PC-9 (cell line): ENCODE measurements at places on chromosomes 1 and 21.

- peak; percentile 43 for DNase-seq
Measured at GRCh38 chr21:34695434-34695833, 26.6 kb downstream of the CLIC6 start.

- DNase-seq = no peak
Measured at GRCh38 chr1:206004826-206005225, 1.6 kb upstream of the RAB7B start.

- DNase-seq = peak; percentile 91
Measured at GRCh38 chr1:202283379-202283844, 58.3 kb downstream of the UBE2T start.

DNA sequence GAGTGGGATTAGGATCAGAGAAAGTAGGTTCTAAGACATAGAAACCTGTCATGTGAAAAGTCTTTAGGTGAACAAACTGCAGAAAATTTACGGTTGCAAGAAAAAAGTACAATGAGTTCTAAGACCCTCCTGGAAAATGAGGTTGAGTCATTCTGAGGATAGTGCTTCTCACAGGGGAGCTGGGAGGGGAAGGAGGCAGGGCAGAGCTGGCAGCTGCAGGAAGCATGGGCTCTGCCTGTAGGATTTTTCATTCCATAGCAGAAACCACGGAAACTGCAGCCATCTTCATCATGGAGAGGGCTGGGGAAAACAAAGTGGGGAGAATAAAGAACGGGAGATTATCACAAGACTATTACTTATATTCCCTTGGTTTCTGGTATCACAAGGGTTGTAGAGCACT is 25.8 kb upstream of the THEM4 start:
- DNase-seq = no peak

GRCh38 chr1:211478801-211479578 is 13.0 kb downstream of the RD3 start:
- DNase-seq = no peak

GRCh38 chr1:241979926-241980325 is 19.0 kb downstream of the MAP1LC3C start:
- no peak for DNase-seq

DNA sequence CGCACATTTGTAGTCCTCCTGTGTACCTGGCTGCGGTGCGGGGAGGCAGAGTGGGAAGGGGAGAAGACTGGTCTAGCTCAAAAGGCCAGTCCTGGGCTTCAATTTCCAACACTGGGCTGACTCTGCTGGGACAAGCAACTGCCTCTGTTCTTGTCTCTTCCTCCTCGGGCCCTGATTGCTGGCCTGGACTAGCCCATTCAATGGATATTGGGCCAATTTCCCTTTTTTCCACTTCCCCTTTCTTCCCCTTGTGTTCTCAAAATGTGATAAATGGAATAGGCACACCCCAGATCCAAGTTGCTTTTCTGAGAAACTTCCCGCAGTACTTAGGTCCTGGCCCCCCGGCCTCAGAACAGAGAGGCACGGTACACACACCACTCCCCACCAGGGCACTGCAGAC is 48.2 kb downstream of the SPSB1 start:
- no peak for DNase-seq

GRCh38 chr21:28436286-28436932 is 556.3 kb downstream of the LTN1 start:
- peak; percentile 30 for DNase-seq

DNA sequence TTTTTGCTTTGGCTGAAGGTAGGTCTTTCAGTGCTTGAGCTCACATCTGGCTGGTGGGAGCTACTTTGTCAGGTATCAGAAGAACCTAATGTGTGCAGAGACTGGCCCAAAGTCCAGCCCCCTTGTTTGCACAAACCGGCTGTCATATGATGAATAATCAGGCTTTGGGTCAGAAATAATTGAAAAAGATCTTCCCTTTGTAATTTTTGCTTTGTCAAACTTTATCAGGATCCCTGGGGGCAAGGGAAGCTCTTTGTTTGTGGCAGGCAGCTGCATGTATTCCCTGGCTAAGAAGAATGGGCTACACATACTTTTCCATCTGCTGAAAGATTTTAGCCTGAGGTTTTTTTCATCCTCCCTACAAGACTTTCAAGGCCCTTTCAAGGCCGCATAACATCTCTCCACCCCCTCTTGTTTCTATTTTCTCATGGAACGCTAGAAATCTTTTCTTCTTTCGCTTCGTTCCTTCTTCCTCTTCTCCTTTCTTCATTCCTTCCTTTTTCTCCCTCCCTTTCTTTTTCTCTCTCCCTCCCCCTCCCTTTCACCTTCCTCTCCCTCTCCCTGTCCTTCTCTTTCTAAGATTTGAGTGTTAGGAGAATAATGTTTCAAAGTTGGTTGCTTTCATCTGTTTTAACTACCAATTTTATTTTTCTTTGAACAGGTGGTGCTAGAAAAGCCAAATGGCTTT is 25.5 kb downstream of the TUFT1 start:
- DNase-seq = no peak

GRCh38 chr1:246508897-246509688 is 2.0 kb upstream of the SMYD3 start:
- DNase-seq = no peak

DNA sequence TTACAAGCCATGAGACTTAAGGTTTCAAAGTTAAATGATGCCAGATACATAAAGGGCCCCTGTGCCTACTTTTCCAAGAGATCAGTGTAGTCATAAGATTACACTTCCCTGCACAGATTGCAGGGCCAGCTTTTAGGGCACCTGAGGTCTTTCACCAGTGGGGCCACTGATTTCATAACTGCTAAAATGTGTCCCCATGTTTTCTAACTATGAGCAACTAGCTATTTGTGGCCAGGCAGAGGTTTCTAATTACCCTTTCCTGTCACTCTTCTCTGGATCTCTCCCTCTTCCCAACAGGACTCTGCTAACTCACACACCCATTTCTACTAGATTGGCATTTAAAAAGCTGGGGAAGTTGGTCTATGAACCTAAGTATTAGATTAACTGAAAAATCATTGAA is 207.1 kb upstream of the SGIP1 start:
- DNase-seq = no peak

GRCh38 chr1:65431111-65431705 is 10.7 kb downstream of the LEPR start:
- DNase-seq = no peak

GRCh38 chr21:35905096-35905962 is 155.0 kb downstream of the SETD4 start:
- DNase-seq = no peak

- DNase-seq = peak; percentile 7
Measured at GRCh38 chr21:26732432-26733221, 112.6 kb downstream of the ADAMTS1 start.

DNA sequence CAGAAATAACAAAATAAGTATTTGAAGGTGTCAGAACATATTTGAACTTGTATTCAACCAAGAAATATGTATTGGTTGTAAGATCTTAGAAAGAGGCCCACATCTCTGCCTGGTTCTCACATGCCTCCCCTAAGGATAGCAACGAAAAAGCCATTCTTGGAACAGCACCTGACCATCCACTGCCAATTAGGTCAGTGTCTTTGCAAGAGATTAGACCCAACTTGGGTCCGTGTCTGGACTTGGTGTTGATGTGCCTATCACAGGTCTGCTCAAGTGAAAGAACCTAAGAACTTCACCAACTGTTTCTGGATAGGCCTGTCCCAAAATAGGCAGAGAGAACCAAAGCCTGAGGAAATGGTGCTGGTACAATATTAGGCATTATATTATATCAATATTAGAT is 46.0 kb upstream of the COG2 start:
- DNase-seq = no peak

GRCh38 chr1:41495210-41495948 is 10.9 kb upstream of the EDN2 start:
- peak; percentile 64 for DNase-seq

DNA sequence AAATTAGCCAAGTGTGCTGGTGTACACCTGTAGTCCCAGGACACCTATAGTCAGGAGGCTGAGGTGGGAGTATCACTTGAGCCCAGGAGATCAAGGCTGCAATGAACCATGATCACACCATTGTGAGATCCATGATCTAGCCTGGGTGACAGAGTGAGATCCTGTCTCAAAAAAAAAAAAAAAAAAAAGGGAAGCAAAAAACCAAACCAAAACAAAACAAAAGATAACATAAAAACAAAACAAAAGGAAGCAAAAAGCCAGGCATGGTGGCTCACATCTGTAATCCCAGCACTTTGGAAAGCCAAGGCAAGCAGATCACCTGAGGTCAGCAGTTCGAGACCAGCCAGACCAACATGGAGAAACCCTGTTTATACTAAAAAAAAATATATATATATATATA is 9.4 kb upstream of the AKR1A1 start:
- no peak for DNase-seq

- no peak for DNase-seq
Measured at GRCh38 chr1:100053727-100054126, 79.0 kb downstream of the SASS6 start.
